CD4-positive, CD25-positive, alpha-beta regulatory T cell (primary cell): ENCODE measurements at places on chromosomes 3 and 15. TPM values are rescaled to one million over a fixed set of nuclear protein-coding genes. Genes with fewer than 3 reads are reported as not detected.

DNA sequence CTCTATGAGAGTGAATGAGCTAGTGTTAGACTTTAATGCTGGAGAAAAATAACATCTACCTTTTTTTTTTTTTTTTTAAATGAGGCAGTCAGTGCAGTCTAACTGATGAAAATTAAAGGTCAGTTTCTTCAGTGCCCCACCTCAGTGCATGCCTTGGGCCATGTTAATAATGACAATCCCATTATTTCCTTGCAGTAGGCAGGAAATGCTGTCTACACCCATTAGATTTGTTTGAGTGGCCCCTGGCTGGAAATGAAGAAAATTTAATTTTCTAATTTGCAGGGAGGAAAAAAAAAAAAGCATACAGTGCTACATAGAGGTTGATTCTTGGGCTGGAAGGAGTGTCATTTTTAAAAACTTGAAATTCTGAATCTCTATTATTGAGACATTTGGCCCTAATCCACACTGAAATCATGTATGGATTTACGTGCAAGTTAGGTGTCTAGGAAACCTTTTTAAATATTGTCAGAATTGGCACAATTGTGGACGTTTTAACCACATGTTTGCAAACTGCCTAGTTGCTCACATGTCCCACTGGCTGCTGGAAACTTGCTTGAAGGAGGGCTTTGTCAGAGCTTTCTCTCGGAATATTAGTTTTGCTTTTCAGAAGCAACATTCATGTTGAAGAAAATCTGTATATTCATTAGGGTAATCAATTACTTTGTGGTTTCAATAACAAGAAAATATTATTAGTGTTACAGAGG lies 18.4 kb downstream of the FNDC3B start:
- H3K36me3 ChIP-seq, result no peaks in the 10 kb centered on the region
- no peak overlapping the region for H3K4me3 ChIP-seq
- peaks cover 33% of the 10 kb centered on the region for H3K4me1 ChIP-seq
- no peak overlapping the region for H3K27ac ChIP-seq

GRCh38 chr3:38805765-38806386 lies 10.1 kb downstream of the SCN10A start:
- peaks cover 2% of the 10 kb centered on the region for H3K27me3 ChIP-seq
- H3K27ac ChIP-seq, result no peak overlapping the region
- no peak for DNase-seq

Gene LINGO1
- not detected for polyA plus RNA-seq

GRCh38 chr3:151305775-151306151 lies 10.9 kb downstream of the GPR87 start:
- no peak overlapping the region for H3K4me3 ChIP-seq
- peaks cover 3% of the 10 kb centered on the region for H3K27me3 ChIP-seq
- H3K27ac ChIP-seq, result no peak overlapping the region
- H3K36me3 ChIP-seq, result no peaks in the 10 kb centered on the region
- DNase-seq, result no peak

Gene TRPM1
- not detected for polyA plus RNA-seq
